NCI-H2029 treated with DMSO at 0.1 percent for 48 hours (cell line): ENCODE measurements at places on chromosomes 2 and 18.
A peak's percentile ranks its signal among the peaks of the same experiment; 100 is the strongest.

GRCh38 chr2:232377319-232377718, 1.2 kb upstream of the ALPP start:
- DNase-seq = no peak

DNA sequence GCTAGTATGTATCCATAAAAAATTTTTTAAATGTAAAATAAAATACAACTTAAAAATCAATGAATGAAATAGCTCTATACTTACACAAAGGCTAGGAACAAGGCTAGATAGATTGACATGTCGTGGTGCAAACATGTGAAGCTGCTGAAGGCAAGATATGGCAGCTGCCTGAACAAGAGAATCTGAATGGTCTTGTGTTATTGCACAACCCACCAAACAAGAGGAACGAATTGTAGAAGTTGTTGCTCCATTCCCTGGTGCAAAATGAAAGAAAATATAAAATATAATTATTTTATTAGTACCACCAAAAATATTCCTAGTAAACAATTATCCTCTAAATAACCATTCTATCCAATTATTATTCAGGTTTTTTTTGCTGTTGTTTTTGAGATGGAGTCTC, 46.4 kb downstream of the HEATR5B start:
- no peak for DNase-seq

- no peak for DNase-seq
These were observed 117.5 kb upstream of the SLC14A2 start for GRCh38 chr18:45497595-45498286.

DNA sequence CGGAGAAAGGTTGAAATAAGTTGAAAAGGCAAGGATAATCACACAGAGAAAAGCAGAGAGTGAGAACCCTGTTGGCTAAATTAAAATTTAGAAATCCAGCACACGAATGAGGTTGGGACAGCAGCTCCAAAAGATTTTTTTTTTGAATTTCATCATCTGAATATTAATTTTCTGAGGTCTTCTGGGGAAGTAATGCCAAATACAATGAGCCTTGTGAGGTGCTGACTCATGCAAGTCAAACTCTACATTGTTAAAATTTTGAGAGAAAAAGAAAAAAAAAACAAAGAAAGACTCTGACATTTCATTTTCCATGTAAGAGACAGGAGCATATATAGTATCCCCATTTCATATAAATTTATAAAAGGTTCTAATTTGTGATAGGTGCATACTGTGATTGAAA, 614.2 kb upstream of the CDH2 start:
- DNase-seq = no peak

DNA sequence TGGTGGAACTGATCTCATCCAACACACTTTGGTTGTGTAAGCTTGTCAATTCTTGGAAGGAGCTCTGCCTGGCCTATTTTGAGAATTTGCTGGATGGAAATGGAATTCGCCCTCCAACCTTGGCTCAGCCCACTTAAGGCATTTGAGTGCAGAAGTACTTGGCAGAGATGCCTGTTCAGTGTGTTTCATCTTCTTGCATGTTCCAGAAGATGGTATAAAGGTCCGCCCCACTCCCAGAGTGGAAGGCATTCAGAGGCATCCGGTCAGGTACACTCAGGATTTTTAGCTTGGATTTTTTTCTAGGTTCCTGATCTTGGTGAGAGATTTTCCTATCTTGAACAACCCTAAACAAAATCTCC, 61.3 kb upstream of the TXNDC2 start:
- no peak for DNase-seq

DNA sequence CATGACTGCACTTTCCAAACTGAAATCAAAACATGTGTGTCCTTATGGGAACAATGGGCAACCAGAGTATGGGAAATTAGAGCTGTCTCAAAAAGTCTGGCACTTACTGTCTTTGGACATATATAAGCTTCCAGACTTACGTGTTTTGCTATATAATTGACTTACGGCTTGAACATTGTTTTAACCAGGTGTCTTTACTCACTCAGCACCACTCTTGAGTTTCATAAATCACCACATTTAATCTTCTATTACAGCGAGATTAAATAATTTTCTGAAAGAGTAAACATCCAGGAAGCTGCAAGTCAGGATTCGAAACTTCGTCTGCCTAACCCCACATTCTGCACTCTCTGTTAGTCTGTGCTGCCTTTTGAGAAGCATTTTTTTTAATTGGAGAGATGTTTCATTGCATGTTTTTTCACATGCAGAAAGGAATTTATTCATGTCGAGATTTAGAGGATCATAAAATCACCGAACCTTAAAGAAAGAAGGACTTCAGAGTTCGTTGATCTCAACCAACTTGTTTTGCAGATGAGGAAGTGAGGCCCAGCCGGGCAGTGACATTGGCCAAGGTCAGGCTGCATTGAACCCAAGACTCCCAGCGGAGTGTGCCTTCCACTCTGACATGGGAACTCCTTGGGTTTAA, 137.3 kb downstream of the SETBP1 start:
- no peak for DNase-seq

DNA sequence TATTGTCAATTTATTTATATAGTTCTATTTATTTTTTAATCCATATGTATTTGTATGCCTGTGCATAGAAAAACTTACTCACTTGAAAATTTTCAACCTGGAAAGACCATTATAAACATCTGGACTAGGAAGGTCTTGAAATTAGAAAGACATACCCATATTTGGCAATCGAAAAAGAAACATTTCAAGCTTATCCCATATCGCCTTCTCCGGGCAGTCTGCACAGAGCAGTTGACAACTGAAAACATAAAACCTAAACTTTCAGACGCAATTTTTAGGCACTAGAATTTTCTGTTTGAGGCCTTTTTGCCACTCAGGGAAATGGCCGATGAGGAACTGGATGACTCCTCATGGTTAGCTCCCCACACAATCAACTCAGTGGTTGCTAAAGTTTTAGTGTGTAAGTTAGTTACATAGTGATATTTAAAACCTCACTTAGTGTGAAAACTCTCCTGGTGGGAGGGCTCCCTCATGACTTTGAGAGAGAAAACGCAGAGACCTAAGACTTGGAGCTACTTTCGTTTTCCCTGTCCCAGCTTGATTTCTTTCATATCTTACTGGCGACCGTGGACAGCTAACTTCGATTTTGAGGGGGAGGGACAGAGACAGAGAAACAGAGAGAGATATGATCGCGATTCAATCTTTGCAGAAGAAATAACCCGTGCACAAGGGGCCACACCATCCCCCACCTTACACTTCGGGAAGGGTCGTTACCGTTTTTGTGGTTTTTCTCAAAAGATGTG, 3.2 kb upstream of the HOXD12 start:
- DNase-seq = no peak

DNA sequence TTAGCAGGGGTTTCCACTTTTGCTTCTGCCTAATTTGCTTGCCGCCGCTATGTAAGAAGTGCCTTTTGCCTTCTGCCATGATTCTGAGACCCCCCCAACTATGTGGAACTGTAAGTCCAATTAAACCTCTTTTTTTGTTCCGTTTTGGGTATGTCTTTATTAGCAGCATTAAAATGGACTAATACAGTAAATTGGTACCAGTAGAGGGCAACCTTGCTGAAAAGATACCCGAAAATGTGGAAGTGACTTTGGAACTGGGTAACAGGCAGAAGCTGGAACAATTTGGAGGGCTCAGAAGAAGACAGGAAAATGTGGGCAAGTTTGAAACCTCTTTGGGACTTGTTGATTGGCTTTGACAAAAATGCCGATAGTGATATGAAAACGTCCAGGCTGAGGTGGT, 216.1 kb upstream of the FSIP2 start:
- no peak for DNase-seq

DNA sequence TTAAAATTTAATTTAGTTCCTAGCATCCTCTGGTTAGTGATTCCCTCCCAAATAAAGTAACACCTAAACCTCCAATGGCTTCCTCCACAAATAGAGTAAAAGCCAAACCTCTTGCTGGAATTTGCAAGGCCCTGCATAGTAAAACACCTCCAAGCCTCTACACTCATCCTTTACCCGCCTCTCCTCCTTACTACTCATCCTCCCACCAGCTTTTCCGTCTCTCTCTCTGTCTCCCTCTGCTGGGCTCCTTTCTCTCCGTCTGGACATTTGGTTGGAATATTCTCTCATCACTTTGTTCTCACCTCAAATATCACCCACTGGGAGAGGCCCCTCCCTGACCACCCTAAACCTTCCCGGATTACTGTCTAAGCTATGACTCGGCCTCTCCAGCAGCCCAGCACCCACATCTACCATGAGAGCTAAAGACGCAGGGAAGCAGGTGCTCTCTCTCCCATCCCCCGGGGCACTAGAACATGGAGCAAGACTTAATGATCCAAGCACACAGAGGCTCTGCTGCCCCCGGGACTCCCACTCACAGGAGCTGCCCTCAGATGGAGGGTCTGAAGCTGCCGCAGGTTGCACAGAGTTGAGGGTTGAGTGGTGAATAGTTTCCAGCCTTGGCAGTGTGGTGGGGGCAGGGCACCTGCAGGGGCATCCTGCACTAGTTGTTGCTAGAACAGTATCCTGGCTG, 167.2 kb downstream of the FBXO15 start:
- no peak for DNase-seq

DNA sequence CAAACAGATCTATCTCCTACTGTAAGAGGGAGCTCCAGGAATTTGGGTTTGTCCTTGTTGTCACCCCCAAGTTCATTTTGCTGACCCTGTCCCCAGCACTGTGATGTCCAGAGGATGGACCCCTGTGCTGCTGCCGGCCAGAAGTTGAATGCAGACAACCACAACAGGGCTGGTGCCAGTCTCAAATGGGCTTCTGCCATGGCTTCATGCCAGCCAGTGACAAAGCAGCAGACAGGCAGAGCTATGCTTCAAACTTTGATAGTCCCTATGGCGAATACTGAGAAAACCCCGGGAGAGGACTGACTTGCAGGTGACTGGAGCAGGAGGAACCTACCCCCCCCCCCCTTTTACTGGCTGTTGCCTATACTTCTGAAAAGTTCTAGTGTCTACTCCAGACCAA, 3.2 kb downstream of the SMAD7 start:
- no peak for DNase-seq

DNA sequence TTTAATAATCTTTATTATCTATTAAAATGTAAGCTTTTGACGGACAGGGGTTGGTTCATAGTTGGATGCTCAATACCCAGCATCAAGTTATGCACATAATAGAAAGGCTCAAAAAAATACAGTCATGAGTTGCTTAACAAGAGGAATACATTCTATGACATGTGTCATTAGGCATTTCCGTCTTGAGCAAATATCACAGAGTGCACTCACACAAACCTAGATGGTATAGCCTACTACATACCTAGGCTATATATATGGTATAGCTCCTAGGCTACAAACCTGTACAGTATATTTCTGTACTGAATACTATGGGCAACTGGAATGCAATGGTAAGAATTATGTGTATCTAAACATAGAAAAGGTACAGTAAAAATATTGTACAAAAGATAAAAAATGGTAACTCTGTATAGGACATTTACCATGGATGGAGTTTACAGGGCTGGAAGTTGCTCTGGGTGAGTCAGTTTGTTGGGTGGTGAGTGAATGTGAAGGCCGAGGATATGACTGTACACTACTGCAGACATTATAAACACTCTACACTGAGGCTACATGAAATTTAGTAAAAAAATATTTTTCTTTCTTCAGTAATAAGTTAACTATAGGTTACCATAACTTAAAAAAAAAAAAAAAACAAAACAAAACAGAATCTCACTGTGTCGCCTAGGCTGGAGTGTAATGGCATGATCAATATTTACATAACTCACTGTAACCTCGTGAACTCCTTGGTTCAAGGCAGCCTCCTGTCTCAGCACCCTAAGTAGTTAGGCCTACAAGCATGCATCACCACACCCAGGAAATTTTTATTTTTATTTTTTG, 201.2 kb downstream of the NBAS start:
- DNase-seq = no peak

DNA sequence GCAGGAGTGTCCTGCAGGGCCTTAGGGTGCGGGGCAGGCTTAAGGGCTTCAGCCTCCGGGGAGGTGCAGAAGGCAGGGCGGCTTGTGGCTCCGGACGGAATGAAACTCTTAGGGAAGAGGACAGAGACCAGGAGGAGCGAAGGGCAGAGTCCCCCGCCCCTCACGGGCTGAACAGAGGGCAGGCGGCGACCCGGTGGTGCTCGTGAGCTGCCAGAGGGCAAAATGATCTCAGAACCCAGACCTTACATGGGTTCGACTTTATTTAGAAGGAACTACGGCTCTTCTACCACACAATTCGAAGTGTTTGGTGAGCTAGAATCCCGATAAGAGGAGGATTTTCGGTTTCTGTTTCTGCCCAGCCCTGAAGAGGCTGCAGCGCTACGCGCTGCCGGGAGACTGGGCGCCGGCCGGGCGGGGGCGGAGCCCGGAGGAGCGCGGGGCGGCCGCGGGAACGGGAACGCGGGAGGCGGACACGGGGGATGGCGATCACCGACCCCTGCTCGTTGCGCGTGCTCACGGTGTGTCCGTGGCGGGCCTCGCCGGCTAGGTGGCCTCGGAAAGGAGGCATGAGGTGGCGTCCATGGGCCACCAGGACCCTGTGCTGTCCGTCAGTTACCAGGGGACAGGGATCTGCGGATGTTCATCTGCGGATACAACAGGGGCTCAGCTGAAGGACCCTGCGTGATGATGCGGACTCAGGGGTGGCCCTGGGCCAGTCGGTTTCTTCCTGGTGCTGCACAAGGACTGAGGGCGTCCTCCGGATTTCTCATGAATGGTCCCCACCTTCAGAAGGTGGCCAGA, 4.2 kb upstream of the SP100 start:
- DNase-seq = peak; percentile 31

GRCh38 chr2:173547499-173547898, 192.8 kb downstream of the CDCA7 start:
- no peak for DNase-seq

- DNase-seq = no peak
These were observed 77.6 kb downstream of the AP1S3 start for GRCh38 chr2:223759569-223760430.

GRCh38 chr18:46706968-46707367, 49.9 kb downstream of the ST8SIA5 start:
- DNase-seq = no peak

- DNase-seq = no peak
These were observed 488.0 kb upstream of the ZEB2 start for GRCh38 chr2:145007960-145008263.

DNA sequence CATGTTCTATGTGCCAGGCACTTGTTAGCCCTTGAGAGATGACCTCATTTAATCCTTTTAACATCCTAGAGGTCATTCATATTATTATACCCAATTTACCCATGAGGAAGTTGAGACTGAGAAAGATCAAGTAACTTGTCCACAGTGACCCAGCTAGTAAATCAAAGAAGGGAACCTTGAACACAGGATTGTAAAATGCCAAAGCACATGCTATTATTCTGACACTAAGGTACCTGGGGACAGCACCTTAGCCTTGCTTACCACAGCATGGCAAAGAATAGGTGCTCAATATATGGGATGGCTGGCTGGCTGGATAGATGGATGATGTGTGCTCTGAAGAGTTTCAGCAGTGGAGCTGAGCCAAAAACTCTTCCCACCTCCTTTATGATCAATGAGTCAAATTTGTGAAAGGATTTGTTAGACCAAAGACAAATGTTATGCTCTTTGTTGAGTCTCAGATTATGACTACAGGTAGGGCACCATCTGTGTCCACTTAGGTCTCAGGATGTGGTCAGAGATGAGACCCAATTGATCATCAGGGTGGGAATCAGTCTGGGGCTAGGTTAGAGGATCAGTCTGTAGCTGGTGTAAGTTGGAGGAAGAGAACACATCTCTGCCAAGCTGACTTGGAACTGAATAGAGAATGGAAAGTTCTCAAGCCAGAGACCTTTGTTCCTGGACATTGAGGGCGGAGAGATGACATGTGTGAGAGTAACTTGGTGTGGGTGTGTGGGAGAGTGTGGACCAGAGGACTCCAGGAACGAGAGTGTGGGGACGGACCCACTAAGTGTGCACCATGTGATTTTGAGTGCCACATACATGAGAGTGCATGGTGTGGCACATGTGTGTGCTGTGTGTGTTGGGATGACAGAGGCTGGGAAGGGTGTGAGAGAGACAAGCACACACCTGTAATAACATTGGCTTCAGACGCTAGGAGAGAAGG, 16.3 kb upstream of the PKDCC start:
- no peak for DNase-seq
